AML-193 (cell line): ENCODE measurements at places on chromosomes 13 and 19.
A peak's percentile ranks its signal among the peaks of the same experiment; 100 is the strongest.

- no peak for DNase-seq
Observed at GRCh38 chr19:47022541-47023447, 3.2 kb downstream of the NPAS1 start.

- DNase-seq: no peak
Observed at GRCh38 chr19:1373042-1373533, 10.6 kb upstream of the NDUFS7 start.

GRCh38 chr19:42345191-42345812, 19.9 kb downstream of the MEGF8 start:
- no peak for DNase-seq

- DNase-seq: no peak
Observed at GRCh38 chr19:3065675-3066357, 3.5 kb upstream of the TLE5 start.

DNA sequence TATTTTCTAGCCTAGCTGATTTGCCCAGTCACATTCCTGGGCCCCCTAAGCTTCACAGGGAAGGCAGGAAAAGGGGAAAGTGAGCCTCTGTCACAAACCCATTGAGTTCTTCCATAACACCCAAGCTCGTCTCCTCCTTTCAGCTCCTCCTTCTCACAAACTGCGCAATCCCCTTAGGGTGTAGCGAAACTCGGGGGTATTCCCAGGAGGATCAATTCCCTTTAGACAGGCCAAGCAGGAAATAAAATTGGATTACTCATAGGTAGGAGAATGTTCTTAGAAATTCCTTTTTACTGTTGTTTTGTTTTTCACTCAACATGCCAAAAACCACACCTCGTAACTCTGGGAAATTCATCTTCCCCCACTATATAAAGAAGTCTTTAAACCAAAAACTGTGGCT, 139.3 kb downstream of the IRS2 start:
- DNase-seq: no peak

DNA sequence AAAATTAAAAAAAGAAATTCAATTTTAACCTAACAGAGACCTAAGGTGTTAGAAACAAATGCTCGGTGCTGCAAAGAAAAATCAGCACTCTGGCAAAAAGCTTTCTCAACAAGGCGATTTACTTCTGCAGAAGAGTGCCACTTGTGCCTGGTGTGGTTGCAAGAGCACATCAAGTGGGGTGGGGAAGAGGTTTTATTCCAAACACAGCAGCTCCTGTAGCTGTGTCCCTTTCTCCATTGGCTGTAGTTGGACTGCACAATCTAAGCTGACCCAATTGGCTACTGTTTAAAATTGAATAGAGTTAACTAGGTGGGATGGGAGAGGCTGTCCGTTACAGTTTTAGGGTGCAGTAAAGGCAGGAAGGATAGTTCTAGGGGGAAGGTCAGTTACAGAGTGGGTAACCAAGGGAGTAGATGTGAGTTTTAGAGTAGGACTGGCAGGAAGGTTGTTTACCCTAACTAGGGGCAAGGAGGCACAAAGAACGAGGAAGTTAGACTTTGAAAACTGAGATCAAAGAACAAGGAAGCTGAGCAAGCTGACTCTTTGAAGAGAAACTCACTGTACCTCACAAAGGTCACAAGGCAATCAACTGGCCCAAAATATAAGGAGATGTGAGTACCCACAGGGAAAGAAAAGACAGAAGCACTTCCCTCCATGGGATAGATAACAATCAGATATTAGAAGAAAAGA, 145.7 kb downstream of the LIG4 start:
- DNase-seq: no peak

GRCh38 chr13:27182844-27183497, 11.4 kb upstream of the USP12 start:
- no peak for DNase-seq

DNA sequence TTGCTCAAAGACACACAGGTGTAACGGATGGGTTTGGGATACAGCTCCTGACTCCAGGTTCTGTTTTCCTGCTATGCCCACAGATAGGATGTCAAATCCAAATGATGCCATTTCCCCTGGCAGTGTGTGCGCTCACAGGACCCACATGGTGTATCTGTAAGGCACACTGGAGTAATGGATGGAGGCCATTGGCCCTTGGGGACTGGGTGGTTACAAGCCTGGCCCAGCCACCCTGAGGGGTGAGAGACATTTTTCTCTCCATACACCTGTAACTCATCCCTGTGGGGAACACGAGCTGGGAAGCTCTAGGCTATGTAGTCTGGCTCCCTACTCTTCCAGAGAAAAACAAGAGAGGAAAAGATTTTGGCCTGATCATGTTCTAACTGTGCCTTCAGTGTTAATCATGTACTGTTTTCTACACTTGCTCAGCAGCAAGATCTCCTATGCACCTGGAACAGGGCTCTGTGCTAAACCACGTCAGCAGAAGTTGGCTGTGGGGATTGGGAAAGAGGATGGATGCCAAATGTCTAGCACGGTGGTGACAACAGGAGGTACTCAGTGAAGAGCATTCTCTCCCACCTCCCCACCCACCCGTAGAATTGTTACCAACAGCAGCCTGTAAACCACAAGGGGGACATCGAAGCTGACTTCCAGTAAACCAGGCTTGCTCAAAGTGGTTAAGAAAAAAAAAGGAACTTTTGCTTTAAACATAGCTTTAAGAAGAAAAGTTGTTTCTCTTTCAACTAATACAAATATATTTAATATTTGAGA, 237.0 kb downstream of the LACC1 start:
- DNase-seq: no peak

- no peak for DNase-seq
Observed at GRCh38 chr19:40419066-40419612, 6.0 kb upstream of the PRX start.

GRCh38 chr13:42600943-42601342, 27.0 kb downstream of the TNFSF11 start:
- DNase-seq: no peak

DNA sequence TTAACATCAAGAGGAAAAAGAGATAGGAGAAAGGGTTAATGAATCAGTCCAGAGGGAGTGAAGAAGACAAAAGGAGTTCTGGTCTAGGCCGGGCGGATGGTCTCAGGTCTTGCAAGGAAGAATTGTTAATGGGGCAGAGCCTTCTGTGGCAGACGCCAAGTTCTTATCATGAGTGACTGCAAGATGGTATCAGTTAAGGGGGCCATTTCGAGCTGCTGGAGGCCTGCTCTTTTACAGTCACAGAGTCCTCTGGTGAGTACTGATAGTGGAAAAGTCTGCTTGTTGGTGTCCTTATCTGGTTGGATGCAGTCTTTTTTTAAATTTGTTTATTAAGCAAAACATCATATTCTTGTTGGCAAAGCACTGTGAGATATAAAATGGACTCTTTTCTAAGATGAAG, 590.9 kb upstream of the SGCG start:
- no peak for DNase-seq

DNA sequence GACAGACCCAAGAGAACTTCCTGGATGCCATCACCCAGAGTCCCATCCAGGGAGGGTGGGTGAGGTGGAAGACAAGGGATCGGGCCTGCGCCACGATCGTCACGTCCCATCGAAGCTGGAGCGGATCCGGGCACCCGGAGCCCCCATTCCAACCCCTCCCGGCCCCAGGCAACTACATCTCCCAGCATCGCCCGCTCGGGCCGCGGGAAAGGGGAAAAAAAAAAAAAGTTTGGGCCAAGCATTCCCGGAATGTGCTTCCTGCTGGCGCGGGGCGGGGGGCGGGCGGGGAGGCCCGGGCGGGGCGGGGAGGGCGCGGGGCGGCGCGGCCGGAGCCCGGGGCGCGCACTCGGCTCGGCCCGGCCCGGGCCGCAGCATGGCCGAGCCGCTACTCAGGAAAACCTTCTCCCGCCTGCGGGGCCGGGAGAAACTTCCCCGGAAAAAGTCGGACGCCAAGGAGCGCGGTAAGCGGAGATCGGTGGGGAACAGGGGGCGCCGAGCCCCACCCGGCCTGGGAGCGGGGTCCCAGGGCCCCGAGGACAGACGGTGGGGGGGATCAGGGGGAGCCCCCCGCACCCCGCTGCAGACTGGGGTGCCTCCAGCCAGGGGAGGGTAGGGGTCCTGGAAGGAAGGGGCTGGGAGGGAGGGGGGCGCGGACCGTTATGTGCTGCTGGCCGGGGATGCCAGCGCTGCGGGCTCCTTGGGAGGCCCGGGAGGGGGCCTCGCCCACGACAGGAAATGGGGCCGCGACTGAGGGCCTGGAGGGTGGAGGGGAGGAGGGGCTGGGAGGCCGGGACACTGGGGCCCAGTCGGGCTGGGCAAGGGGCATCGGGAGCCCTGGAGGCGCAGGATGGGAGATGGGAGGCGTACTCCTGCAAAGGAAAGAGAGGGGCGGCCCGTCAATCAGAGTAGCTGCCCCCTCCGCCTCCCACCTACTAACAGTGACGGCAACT, at the start of gene SYDE1:
Gene SYDE1 (plus strand): TSS at position 341 of the 950 bp plus-strand sequence. CDS start 33 bp downstream, at position 374.
- DNase-seq: no peak

- DNase-seq: no peak
Observed at GRCh38 chr13:23268441-23268840, 87.7 kb downstream of the SGCG start.

DNA sequence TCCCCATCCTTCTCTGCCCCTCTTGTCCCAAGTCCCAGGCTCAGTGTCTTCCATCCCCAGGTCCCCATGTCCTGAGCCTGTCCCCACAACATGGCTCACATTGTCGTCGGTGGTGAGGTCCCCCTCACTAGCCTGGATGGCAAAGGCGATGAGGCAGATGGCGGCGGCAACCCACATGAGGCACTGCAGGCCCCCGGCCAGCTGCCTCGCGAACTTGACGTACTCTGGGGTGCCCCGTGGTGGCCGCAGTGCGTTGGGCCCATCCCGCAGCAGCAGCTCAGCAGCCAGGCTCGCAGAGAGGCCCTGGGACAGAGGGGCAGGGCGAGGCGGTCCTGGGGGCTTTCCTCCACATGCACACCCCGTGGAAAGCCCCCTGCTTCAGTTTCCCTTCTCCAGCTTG, 1.1 kb downstream of the ATP4A start:
- no peak for DNase-seq

DNA sequence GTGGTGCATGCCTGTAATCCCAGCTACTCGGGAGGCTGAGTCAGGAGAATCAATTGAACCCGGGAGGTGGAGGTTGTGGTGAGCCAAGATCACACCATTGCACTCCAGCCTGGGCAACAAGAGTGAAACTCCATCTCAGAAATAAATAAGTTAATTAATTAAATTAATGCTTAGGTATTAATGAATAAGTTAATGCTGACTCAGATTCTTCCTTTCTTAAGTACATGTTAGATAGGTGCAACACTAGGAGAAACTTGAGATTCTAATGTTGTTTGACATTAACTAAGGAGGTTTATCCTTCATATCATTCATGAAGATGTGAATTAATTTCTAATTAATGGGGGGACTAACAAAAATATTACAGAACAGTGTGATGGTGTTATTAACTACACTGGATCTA, 812.6 kb upstream of the SPRY2 start:
- no peak for DNase-seq

DNA sequence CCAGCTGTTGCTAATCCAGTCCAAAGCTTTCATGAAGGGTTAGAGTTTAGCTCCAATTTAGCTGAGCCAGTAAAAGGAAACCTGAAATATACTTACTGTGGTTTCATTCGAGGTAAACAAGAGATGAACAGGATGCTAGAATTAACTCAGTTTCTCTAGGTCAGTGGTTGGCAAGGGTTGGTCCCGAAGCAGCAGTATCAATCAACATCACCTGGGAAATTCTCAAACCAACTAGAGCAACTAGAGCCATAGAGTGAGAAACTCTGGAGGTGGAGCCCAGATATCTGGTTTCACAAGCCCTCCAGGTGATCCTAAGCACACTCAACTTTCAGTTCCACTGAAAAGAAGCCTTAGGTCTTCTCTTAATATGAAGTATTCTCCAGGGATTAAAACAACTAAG, 376.7 kb downstream of the OXGR1 start:
- no peak for DNase-seq

DNA sequence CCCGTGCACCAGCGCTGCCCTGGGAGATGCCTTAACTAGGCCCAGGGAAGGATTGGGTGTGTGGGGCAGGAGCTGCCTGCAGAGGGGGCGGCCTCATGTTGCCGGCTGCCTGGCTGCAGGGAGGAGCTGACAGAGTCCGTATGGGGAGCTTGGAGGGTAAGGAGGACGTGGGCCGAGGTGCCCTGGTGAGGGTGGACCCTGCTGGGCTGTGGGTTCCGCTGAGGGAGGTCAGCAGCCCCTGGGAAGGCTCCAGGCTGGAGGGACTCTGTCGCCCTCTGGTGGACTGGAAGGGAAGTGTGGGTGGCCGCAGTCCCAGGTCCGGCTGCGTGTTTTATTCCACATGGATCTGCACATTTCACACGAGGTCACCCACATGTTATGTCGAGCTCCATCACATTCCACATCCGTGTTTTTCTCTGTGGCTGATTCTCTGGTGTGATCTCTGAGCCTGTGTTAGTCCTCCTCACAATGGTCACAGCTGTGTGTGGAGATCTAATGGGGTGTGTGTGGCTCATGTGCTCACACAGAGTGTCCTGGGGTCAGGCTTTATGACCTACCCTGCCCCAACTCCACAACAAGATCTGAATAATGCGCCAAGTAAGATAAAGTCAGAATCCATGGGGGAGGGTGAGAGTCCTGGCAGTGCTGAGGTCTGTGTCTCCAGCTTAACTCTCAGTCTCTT, 1.8 kb upstream of the CEACAM8 start:
- peak; percentile 5 for DNase-seq

DNA sequence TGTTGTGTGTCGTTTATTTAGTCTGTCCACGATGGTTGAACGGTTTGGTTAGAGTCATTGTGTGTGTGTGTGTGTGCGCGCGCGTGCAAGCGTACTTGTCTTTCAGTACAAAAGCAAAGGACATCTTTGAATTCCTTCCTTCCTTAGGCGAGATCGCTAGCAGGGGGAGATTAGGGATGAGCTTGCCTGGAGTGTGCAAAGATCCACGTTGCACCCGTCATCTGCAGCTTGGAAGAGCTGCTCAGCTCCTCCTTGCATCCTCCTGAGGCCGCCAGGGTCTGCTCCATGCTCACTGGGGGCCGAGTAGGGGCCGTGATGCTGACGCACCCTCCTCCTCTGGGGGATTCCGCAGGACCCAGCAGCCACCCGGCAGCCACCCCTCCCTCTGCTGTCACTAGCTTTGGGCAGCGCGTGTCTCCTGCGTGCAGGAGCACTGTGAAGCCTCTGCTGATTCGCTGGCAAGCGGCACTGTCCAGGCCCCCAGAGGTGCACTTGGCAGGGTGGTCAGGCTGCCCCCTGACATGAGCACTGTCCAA, 137.3 kb downstream of the KDM4B start:
- DNase-seq: no peak
